ENCODE measurements at places on chromosomes 1 and 21. TPM values are rescaled to one million over a fixed set of nuclear protein-coding genes. Genes with fewer than 3 reads are reported as not detected.

RGS1 gene
- 0.16 TPM for total RNA-seq

LCE2A gene
- 2.5 TPM for total RNA-seq

HOOK1 gene
- not detected for total RNA-seq

PAX7 gene
- total RNA-seq, result not detected

HORMAD1 gene
- 12.5 TPM for total RNA-seq

LCE1D gene
- total RNA-seq, result not detected

RCSD1 gene
- total RNA-seq, result not detected

RAB25 gene
- total RNA-seq, result not detected

CATSPERE gene
- total RNA-seq, result 0.13 TPM

OR6Y1 gene
- not detected for total RNA-seq

TMCO4 gene
- total RNA-seq, result 19.8 TPM

CYP4Z1 gene
- total RNA-seq, result not detected

SMIM1 gene
- 4.4 TPM for total RNA-seq

SAMD13 gene
- total RNA-seq, result 5.9 TPM

FCRL4 gene
- not detected for total RNA-seq

MFAP2 gene
- 1.4 TPM for total RNA-seq

CR1 gene
- not detected for total RNA-seq

HRNR gene
- not detected for total RNA-seq

ASCL5 gene
- not detected for total RNA-seq

LRRC71 gene
- total RNA-seq, result not detected

FCRL1 gene
- total RNA-seq, result not detected

Measured in SK-MEL-5 (cell line).